ENCODE measurements at places on chromosomes 2 and 18.

DNA sequence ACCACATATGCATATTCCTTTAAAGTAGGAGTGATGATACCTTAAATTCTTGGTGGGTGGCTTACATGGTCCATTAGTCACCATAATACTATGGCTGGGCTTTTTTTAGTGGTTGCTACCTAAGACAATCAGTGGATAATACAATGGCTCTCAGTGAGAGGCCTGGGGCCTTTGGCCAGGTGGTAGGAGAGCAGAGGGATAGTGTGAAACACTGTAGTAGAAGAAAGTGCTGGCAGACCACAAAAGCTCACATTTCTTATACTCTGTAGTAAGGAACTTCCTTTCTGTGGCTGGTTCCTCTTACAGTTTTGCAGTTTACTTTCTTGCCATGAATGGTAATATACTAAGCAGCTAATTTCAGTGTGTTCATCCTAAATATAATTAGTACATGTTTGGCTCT lies 583.5 kb downstream of the XIRP2 start:
- no peak for DNase-seq

- DNase-seq = no peak
These were observed 1104.0 kb upstream of the PIK3C3 start for GRCh38 chr18:40851014-40851429.

DNA sequence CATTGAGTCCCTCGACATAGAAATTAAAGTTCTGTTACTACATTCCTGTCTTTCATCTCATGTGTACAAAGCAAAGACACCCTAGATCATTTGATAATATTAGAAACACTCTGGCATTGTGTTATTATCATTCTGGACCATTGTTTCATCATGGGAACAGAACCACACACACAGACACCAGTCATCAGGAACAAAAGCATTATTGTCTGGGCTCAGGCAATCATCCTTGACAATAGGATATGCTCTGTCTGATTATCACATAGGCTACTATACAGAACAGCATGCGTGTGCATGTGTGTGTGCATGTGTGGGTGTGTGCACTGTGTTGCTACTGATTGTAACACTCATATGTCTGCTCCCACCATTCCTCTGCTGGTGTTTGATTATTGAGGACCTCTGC lies 242.5 kb downstream of the SH3BP4 start:
- DNase-seq = no peak

DNA sequence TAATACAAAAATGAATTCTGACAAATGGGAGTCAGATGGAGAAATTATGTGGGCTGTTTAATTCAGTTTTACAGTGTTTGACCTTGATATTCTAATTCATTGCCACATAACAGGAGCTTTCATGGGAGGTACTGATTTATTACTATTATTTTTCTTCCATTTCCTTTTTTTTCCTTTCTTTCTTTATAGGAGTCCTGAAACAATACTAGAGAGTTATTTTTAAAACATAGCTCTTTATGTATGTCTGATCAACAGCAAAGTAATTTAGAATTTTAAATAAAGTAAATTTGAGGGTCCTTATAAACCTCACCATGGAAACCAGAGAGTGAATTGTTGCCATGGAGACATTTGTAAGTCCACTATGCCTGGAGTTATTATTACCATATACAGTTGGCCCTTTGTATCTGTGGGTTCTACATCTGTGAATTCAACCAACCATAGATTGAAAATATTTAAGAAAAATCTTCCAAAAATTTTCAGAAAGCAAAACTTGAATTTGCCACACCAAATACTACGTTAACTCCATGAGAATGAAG lies 40.9 kb upstream of the PPP4R1 start:
- DNase-seq = no peak

DNA sequence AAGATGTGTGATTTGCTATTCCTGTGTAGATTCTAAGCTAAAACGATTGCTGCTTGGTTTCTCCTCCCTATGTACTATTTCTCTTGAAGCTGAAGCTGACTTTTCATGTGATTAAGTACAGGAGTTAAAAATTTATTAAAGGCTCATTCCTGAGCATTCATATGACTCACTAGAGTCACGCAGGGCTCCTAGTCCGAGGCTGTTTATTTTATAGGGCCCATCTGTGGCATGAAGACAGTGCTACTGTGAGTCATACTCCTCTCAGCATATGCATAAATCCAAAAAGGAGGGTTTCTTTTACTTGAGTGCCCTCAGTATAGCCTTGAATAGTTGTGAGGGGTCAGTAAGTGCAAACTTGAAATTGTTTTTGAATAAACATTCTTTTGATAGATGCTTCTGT lies 378.8 kb downstream of the PTPRM start:
- DNase-seq = no peak

DNA sequence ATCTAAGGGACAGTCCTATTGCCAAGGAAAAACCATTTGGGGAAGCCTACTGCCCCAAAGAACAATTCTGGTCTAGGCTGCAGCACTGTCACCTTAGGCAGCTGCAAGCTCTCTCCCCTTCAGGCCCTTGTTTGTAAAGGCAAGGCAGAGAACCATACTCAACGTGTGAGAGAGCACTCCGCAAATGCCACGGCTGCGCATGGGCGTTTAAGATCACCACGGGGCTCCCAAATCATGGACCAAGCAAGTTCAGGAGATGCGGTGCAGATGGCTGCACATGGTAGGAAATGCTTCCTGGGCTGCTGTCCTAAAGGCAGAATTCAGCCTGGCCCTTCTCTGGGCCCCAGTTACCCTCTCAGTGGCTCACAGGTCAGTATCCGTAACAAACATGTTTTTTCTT lies 15.5 kb downstream of the ERFE start:
- DNase-seq = no peak

GRCh38 chr2:182732736-182733135 lies 16.7 kb downstream of the DNAJC10 start:
- no peak for DNase-seq

DNA sequence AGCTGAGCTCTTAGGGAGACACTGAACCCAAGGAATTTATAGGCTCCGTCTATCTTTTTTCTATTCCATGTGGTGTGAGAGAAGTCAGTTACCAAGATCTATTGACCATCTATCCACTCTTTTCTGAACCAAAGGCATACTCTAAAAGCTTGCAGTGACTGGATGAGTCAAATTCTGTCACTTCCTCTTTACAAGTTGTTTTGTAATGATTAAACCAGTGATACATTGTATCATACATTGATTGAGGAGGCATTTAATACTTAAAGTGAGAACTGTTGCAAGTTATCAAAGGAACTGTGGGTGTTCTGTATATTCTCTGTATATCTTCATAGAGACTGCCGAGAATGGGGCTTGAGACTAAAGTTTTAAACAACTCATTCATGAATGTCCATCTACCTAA lies 188.8 kb downstream of the CAMKMT start:
- DNase-seq = no peak

DNA sequence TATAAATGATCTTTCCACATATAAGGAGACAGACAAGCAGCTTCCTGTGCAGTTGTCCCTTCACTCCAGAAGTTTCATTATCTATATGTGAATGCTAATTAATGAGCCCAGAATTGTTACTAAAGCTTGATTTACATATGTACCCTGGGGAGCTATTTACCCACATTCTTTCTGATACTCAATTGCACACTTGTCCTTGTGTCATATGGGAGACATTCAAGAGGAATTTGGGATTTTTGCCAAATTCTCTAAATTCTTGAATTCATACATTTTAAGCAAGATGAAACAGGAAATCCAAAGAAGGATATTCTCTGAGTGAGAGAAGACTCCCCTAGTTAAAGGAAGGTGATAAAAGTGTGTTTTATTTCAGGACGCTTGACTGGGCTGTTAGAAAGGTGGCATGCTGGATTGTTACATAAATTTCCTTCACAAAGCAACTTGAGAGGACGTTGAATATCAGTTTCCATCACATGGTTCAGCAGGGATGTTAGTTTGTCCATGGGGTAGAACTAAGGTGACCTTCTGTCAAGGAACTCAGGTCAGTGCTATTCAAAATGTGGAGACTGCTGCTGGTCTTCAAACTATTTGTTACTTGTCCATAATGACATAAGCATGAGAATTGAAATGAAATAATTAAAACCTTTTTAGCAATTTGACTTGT lies 368.2 kb downstream of the IRS1 start:
- no peak for DNase-seq

DNA sequence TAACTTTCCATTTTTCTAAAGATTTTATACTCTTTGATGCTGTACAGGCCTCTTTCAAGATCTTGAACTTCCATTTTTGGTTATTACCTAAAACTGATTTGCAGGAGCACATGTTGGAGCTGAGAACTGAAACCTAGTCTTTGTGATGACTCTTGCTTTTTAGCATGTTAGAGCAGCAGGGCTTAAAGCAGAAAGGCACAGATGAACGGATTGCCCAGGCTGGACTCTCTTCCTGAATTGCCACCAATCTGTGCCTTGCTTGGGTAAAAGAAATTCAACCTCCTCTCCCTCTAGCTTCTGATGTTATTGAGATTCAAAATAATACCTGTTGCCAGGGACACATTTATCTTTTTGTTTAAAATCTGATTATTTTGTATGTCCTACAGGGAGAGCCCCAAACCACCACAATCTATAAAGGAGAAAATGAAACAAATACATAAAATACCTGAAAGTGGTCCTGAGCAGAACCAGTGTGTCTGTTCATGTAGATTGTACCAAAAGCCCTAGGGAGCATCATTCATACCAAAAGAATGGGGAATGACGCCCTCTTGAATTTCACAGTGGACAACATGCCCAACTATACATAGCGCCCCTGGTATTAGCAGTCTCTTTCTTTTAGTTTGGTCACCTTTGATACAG lies 277.0 kb upstream of the MAP2 start:
- no peak for DNase-seq

GRCh38 chr2:236705295-236706105 lies 135.9 kb downstream of the ACKR3 start:
- no peak for DNase-seq

GRCh38 chr2:44352510-44352909 lies 8.8 kb downstream of the PREPL start:
- no peak for DNase-seq

GRCh38 chr2:237194081-237194480 lies 108.4 kb downstream of the COPS8 start:
- no peak for DNase-seq

- DNase-seq = no peak
These were observed 75.4 kb upstream of the LRATD1 start for GRCh38 chr2:14557111-14557510.

- no peak for DNase-seq
These were observed 405.5 kb upstream of the FIGN start for GRCh38 chr2:164141271-164141670.

DNA sequence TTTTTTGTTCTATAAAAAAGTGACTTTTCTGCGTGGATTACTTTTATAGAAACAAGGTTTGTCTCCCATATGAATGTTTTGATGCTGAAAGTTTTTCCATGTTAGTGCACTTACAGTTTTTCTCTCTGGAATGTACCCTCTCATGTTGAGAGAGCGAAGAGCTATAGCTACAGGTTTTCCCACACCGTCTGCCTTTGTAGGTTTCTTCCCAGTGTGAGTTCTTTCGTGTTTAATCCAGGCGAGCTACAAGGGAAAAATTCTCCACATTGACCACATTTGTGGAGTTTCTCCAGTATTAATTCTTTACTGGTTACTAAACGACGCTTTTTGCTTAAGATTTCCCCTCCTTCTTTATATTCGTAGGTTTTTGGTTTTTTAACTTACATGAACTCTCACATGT lies 85.1 kb downstream of the ACSL3 start:
- no peak for DNase-seq

- no peak for DNase-seq
These were observed 337.9 kb upstream of the SALL3 start for GRCh38 chr18:78641689-78642231.

GRCh38 chr2:127424598-127425520 lies 6.6 kb downstream of the PROC start:
- no peak for DNase-seq

GRCh38 chr2:165015052-165015642 lies 59.8 kb upstream of the SLC38A11 start:
- DNase-seq = peak; percentile 35

GRCh38 chr2:70103531-70104061 lies 16.3 kb downstream of the PCBP1 start:
- DNase-seq = no peak

- DNase-seq = no peak
These were observed 91.9 kb upstream of the FOSL2 start for GRCh38 chr2:28300485-28301341.

DNA sequence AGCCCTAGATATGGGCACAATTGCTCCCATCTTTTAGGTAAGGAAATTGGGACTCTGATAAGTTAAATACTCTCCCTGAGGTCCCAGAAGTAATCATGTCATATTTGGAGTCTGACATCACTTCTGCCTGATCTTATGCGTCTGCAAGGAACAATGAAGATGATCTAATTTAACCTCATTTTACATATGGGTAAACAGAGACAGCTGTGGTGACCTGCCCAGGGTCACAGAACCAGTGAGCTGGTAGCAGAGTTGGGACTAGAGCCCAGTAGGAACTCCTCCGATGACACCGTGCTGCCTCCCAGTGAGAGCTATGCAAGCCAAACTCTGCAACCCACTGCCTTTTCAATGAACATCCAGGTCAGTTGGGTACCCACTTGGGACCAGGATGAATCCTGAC lies 17.8 kb downstream of the CTAGE1 start:
- no peak for DNase-seq

GRCh38 chr2:217911283-217912097 lies 91.3 kb downstream of the TNS1 start:
- DNase-seq = no peak

- DNase-seq = no peak
These were observed 191.1 kb downstream of the SETBP1 start for GRCh38 chr18:44871771-44872170.

DNA sequence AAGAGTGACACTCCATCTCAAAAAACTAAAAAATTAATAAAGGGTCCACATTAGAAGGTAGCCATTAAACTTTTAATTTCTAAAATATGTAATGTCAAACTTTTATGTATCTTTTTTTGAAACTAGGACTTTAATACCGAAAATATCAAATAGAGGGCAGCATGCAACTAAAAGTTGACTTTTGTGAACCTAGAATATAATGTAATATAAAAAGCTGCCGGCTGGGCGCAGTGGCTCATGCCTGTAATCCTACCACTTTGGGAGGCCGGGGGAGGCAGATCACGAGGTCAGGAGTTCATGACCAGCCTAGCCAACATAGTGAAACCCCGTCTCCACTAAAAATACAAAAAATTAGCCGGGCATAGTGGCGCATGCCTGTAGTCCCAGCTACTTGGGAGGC lies 62.8 kb downstream of the INO80D start:
- DNase-seq = no peak

- DNase-seq = no peak
These were observed 798.8 kb upstream of the HS6ST1 start for GRCh38 chr2:129117434-129117833.

- no peak for DNase-seq
These were observed 72.2 kb upstream of the L3MBTL4 start for GRCh38 chr18:6486764-6487426.

GRCh38 chr18:58590254-58590653 lies 38.6 kb downstream of the ALPK2 start:
- no peak for DNase-seq

- DNase-seq = no peak
These were observed 3.4 kb downstream of the NGEF start for GRCh38 chr2:233009661-233010060.

- no peak for DNase-seq
These were observed 22.6 kb downstream of the ADD2 start for GRCh38 chr2:70745276-70745825.

All from stimulated activated CD8-positive, alpha-beta memory T cell treated with anti-CD3 and anti-CD28 coated beads, Interleukin-15, amount 100 ng/mL, for 24 hours (primary cell).